Smooth muscle cell of trachea (primary cell): ENCODE measurements at places on chromosomes 7 and 10. TPM values are rescaled to one million over a fixed set of nuclear protein-coding genes. Genes with fewer than 3 reads are reported as not detected.

TAS2R5 gene
- total RNA-seq, result 0.73 and 1.7 TPM in 2 replicates

TIAL1 gene
- 29.4 and 54.4 TPM in 2 replicates for total RNA-seq

VAX1 gene
- total RNA-seq, result not detected in 2 replicates

FAM170B gene
- not detected in 2 replicates for total RNA-seq

NANOS1 gene
- 0.29 and 1.5 TPM in 2 replicates for total RNA-seq

CNPY1 gene
- not detected in 2 replicates for total RNA-seq

SPDYE5 gene
- total RNA-seq, result not detected in 2 replicates

FANK1 gene
- total RNA-seq, result 1.3 and 3.1 TPM in 2 replicates

TMEM248 gene
- 68.2 and 103 TPM in 2 replicates for total RNA-seq

GOLGA7B gene
- total RNA-seq, result not detected in 2 replicates
